ENCODE measurements at places on chromosomes 16 and 17.

DNA sequence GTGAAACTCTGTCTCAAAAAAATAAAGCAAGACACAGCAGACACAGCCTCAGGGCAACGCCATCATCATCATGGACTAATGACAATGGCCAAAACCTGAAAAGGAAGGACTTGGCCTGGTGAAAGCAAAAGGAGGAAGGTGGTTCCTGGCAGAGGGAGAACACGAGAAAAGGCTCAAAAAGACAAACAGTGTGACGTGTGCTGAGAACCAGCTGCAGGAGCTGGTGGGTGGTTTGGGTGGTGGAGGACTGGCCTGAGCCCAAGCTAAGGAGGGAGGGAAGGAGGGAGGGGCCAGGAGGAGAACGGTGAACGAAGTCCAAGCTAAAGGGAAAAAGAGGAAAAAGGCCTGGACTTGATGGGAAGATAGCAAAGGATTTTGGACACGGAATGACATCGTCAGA lies 85.1 kb downstream of the SLC39A11 start:
- no peak for DNase-seq

DNA sequence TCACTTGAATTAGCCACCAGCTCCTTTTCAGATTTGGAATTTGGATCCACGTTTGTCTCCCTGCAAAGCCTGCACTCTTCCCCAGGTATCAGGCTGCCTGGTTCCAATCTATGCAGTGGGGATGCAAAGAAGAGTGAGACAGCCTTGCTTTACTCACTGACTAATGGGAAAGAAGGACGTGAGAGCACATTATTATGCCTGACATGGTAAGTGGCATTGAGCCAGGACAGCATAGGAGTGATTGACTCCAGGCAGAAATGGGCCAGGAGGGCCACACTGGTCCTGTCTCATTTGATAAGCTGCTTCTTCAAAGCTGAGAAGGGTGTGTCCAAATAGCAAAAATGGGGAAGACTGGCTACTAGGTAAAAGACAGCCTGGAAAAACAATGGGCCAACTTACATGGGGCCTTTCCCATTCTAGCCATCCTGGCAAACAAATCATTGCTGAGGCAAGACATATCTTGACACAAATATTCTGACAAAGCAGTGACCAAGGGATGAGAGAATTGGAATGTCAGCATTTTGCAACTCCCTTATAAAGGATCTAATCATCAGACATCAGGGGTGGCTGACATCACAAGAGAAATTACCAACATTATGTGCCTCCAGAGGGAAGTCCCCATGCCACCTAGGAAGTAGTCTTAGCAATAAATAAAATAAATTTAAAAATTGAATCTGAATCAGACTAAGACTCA lies 38.6 kb downstream of the CDH11 start:
- DNase-seq, result no peak

- DNase-seq, result no peak
Observed at GRCh38 chr16:57530104-57530521, 6.3 kb downstream of the CCDC102A start.

- DNase-seq, result no peak
Observed at GRCh38 chr16:89619840-89620239, 6.4 kb downstream of the DPEP1 start.

- no peak for DNase-seq
Observed at GRCh38 chr17:3691617-3692067, 4.3 kb downstream of the P2RX5 start.

- DNase-seq, result no peak
Observed at GRCh38 chr17:77437017-77437416, 296.2 kb downstream of the SEC14L1 start.

DNA sequence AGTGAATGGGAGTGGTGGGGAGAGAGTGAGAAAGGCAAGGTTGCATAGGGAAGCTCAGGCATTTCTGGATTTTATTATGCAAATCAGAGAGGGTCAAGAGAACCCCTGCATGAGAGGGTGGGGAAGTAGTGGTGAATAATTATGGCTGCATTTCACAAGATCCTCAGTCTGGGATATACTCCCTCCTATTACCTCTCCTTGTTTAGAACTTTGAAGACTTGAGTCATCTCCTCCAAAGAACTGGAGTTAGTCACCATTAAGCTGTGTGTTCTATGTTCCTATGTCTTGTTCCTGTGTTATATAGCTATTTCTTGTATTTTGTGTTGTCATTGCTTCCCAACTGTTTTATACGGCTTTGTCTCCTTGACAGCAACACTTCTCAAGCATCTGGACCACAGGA lies 18.4 kb downstream of the SOX9 start:
- no peak for DNase-seq

DNA sequence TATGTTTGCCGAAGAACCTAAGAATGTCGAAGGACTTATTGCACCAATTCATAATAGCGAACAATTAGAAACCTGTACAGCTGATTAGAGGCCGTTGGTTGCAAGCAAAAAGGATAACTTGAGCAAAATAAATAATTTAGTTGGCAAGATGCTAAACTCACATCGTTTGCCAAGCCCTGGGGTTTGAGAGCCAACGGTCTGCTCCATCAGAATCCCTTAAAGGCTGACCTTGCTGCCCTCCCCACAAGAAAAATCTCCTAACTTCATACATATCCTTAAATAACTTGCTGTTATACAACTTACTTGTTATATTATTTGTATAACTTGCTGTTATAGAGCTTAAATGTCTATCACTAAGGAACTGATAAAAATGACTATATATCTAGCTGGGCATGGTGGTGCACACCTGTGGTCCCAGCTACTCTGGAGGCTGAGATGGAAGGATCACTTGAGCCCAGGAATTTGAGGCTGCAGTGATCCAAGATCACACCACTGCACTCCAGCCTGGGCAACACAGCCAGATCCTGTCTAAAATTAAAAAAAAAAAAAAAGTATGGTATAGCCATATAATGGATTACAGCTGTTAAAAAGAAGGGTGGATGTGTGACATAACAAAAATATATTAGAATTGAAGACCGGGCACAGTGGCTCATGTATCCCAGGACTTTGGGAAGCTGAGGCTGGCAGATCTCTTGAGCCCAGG lies 1.9 kb upstream of the TRIM37 start:
- no peak for DNase-seq

- DNase-seq, result no peak
Observed at GRCh38 chr17:77558846-77559626, 399.5 kb upstream of the TNRC6C start.

GRCh38 chr17:48555258-48556228 lies 10.6 kb upstream of the HOXB2 start:
- no peak for DNase-seq

- DNase-seq, result no peak
Observed at GRCh38 chr16:13060932-13061331, 159.5 kb downstream of the SHISA9 start.

Data from caudate nucleus (tissue), 63 donors.